ENCODE measurements at places on chromosomes 12 and 14. TPM values are rescaled to one million over a fixed set of nuclear protein-coding genes. Genes with fewer than 3 reads are reported as not detected.

GRCh38 chr12:107514887-107515445, 170.6 kb upstream of the PWP1 start:
- no peak for DNase-seq

GRCh38 chr14:101408077-101408831, 153.0 kb upstream of the DIO3 start:
- DNase-seq = no peak

- DNase-seq = no peak
Observed at GRCh38 chr12:16573398-16574077, 32.4 kb downstream of the LMO3 start.

DNA sequence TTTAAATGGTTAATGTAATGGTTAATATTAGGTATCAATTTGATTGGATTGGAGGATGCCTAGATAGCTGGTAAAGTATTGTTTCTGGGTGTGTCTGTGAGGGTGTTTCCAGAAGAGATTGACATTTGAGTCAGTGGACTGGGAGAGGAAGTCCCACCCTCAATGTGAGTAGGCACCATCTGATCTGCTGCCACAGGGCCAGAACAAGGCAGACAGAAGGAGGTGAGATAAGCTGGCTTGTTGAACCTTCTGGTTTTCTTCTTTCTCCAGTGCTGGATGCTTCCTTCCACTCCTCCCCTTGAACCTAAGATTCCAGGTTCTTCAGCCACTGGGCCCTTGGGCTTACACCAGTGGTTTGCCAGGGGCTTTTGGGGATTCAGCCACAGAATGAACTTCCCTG, 756.5 kb upstream of the LRFN5 start:
- DNase-seq = no peak

DNA sequence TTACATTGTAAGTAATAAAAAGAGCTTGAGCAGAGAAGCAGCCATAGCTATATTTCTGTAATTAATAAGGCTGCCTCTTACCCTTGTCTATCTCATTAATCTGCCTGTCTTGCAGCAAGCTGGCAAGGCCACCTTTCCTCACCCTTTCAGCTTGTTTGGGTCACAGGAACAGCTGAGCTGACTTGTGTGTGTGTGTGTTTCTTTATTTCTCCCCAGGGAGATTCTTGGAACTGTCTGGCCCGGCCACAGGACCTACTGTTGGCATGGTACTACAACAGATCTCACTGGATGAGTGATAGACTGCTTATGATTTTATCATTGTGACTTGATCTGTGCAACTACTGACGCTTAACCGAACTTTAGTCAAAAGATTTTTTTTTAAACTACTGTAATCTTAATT, 213.7 kb downstream of the SLC2A13 start:
- DNase-seq = no peak

DNA sequence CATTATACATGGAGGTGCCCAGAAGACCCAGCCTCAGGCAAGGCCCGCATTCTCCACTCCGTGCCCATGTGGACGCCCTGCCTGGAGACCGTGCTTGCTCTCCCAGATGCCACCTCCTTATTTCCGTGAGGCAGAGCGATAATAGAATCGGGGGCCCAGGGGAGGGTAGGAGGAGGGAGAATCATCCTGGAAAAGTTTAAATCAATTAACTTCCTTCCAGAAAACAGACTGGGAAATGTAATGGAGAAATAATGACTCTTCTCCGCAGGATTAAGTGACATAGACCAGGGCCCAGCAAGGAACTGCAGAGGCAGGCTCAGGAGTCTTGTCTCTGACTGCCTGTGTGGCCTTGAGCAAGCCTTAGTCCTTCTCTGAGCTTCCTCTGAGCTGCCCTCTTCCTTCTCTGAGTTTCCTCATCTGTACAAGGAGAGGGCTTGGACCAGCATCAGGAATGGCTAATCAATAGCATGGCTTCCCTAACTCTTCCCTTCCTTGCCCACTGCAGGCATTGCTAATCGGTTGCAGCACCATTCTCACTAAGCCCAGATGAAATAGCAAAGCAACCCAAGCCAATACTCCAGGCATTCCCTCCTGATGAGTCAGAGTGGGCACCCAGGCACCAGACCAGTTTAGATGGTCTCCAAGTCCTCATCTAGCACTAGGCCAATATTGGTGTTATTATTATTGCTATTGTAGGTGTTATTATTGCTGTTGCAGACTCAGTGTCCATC, 11.3 kb upstream of the FAM222A start:
- no peak for DNase-seq

FCF1 gene
- 87.9 TPM for total RNA-seq

C12orf42 gene
- 0.49 TPM for total RNA-seq

DENR gene
- total RNA-seq = 92.9 TPM

Data from activated T-cell treated with anti-CD3 and anti-CD28 coated beads, Interleukin-2, amount 50 U/mL, for 4 hours (primary cell).